ENCODE measurements at places on chromosomes 7 and 10.

- DNase-seq = no peak
Measured at GRCh38 chr7:1094870-1095269, 7.0 kb downstream of the GPER1 start.

GRCh38 chr10:103697787-103698186 is 157.6 kb downstream of the SH3PXD2A start:
- DNase-seq = no peak

DNA sequence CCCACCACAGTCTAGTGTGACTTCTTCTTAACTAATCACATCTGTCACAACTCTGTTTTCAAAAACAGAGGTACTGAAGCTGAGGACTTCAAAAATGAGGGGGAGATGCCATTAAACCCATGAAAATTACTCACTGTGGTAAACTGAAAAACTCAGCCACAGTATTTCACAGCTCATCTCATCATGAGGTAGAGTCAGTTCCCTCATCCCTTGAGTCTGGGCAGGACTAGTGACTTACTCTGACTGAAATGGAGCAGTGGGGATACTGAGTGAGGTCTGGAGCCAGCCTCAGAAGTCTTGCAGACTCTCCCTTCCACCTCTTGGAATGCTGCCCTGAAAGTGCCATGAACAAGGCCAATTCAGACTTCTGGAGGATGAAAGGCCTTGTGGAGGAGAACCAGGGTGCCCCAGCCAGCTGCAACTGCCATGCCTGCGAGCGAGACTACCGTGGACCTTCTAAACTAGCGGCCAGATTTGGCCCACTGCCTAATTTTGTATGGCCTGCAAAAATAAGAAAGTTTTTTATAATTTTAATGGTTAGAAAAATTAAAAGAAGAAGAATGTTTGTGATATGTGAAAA is 24.7 kb upstream of the ANKRD1 start:
- no peak for DNase-seq

GRCh38 chr10:7075110-7075509 is 335.7 kb downstream of the SFMBT2 start:
- no peak for DNase-seq

DNA sequence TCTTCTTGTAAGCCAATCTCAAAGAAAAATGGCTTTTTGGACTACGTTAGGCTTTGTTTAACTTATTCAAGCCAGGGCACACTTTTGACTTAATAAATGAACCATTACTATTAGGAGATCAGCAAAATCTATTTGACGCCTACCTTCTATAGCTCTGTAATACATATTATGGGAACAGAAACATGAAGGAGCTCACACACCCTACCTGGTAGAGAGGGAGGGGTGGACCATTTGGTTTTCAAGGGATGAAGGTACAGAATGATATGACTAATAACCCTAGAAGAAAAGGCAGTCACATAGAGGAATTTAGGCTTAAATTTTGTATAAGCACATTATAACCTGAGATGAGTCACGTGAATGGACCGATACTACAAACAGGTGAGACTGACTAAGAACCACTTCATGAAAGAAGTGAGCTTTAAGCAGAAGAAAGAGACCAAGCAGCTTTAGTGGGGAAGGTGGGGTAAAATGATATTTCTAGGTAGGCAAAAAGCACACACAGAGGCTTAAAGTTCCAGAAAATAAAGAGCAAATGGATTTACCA is 106.8 kb upstream of the CTTNBP2 start:
- no peak for DNase-seq

DNA sequence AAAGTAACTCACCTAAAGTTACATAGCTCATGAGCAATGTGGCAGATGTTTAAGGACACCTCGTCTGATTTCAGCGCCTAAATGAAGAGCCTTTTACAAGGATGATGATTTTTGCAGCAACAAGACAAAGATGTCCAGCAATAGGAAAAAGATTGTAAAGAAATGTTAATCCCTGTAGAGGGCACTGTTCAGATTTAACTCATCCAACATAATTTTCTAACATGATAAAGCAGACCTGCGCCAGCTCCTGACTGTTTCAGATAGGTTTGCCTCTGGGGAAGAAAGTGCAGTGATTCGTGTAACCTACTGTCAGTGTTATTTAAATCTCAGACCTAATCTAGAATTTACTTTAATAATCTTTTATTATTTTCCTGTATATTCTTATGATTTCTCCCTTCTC is 595.2 kb downstream of the AUTS2 start:
- no peak for DNase-seq

- DNase-seq = no peak
Measured at GRCh38 chr7:102457352-102457924, 7.2 kb downstream of the ALKBH4 start.
